Stimulated activated naive CD4-positive, alpha-beta T cell (primary cell): ENCODE measurements at places on chromosomes 3 and 15.

GRCh38 chr3:156449710-156450574 lies 105.0 kb downstream of the SSR3 start:
- DNase-seq: no peak

DNA sequence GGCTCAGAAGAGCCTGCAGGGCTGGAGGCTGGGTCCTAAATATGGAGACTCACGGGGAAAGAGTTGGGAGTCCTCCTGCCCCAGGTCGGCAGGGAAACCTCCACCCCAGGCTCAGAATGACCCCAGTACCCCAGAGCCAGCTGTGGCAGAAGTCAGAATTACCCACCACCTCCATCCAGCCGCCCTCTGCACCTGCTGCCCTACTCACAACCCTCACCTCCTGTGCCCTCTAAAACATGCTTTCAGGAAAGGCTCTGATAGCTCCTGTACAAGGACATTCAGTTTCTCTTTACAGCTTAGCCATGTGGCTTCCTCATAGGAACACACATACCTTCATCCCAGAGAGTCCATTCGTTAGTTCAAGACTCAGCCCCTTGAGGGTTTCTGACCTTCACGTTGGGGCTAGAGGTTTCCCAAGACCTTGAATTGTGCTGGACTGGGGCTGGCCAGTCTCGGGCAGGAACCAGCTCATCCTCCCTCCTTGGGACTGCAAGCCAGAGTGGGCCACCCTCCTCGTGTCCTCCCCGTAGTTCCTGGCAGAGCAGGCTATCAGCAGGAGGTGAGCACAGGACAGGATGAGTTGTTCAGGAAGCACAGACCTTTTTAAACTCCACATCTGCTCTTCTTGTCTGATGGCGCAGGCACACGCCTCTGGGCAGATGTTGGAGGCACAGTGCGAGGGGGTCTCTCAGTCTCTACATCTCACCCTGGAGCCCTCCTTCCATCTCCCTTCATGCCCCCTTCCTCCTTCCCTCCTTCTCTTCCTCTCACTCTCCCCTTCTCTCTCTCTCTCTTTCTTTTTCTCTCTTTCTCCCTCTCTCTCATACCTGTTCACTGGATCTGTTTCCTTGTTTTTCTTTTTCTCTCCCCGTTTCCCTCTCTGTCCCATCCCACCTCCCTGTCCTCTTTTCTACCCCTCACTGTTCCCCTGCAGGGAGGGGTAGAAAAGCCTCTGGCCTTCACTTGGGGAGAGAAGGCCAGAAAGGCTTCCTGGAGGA lies 55.9 kb upstream of the NR2C2 start:
- no peak for DNase-seq

- DNase-seq: no peak
Observed at GRCh38 chr3:99108508-99108907, 207.0 kb upstream of the DCBLD2 start.

DNA sequence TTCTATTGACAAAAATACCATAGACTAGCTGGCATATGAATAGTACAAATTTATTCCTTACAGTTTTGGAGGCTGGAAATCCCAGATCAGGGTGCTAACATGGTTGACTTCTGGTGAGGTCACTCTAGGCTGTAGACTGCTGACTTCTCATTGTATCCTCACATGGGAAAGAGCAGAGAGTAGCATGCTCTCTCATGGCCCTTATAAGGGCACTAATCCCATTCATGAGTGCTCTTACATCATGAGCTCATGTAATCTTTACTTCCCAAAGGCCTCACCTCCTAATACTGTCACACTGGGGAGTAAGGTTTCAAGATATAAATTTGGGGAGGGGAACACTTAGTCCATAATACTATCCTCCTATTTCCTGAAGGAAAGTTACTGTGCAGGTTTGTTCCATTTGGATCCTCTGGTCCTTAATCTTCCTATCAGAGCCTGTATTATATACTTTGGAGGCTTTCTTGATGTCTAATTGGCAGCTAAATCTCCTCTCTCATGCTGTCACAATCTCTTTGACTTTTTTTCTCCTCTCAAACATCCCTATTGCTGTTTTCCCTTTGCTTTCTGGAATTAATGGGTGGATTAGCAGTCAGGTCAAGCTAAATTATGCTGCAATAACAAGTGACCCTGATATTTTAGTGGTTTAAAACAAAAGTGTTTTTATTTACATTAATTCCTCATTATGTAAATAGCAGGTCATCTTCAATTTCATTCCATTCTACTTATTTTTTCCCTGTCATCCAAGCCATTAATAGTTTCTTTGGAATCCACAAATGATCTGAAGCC lies 23.1 kb upstream of the LEKR1 start:
- no peak for DNase-seq

- DNase-seq: no peak
Observed at GRCh38 chr3:127762077-127762786, 60.1 kb downstream of the MGLL start.

DNA sequence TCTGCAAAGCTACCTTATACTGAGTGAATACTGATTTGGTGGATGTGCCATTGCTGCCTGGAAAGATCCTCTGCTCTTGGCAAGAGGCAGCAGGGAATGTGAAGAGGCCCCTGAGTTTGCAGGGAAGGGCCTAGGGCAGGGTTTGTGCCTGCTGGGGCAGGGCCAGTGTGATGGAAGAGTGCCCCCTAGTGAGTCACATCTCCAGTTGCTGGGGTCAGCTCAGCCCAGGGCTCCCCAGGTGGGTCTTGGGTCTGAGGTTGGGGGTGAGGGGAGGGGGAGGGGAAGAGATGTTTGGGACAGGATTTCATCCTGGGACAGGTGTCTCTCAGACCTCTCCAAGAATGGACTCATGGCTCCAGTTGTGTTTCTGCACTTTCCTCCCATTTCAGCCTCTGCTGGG lies 4.1 kb upstream of the AMOTL2 start:
- peak; percentile 23 for DNase-seq

GRCh38 chr3:50274371-50275104 lies 4.3 kb upstream of the LSMEM2 start:
- peak; percentile 51 for DNase-seq

DNA sequence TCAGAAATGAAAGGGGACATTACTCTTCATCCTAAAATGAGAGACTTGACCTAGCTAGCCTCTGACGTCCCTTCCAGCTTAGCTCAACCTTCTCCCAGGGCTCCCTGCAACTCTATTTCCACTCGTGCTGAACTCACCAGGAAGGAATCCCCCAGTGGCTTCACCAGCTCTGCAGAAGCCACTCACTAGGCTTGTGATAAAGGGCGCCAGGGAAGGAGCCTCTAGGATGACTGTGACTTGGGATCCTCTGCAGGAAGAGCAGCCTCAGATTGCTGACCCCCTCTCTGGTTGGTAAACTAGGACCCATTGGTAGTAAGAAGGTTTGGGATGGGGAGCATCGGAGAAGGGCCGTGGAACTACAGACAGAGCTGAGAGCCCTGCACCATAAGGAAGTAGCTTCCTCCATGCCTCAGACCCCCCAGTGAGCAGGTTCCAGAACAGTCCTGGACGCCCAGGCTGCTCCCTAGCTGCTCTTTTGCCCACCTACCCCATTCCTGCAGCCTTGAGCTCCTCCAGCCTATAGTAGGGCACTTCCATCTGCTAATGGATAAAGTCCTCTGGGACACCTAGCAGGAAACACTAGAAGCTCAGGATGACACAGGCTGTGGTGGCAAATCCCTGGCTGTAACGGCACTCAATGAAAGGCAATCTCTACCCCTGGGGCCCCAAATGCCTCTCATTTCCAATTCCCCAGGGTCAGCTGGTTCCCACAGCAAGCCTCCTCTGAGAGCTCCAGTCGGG lies 26.0 kb downstream of the PLA2G4F start:
- DNase-seq: no peak

DNA sequence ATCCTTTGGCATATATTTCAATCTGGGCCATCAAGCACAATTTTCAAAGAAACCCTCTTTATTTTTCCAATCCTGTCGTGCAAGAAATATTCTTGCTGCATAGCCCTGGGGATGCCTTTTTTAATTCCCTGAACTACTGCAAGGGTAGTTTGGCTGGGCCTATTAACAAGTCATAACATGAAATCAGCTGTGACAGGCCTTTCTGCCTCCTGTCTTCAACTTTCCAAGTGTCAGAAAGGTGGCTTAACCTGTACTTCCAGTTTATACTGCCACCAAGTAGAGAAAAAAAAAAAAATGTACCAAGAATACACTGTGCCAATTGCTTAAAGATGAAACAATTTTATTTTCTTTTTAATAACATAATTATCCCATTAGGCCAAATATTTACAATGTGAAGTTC lies 32.4 kb upstream of the SPPL2A start:
- no peak for DNase-seq

- no peak for DNase-seq
Observed at GRCh38 chr3:187750006-187750512, 4.8 kb upstream of the BCL6 start.

DNA sequence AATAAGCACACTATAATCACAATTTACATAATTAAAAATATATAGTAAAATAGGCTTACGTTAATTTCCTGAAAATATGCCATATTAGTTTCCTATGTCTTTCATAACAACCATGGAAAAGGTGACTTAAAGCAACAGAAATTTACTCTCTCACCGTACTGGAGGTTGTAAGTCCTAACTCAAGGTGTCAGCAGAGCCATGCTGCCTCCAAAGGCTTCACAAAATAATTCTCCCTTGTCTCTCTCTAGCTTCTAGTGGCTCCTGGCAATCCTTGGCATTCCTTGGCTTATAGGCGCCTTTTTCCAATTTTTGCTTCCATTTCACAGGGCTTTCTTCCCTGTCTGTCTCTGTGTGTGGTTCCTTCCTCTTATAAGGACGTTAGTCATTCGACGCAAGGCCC lies 7.6 kb downstream of the SI start:
- DNase-seq: no peak

DNA sequence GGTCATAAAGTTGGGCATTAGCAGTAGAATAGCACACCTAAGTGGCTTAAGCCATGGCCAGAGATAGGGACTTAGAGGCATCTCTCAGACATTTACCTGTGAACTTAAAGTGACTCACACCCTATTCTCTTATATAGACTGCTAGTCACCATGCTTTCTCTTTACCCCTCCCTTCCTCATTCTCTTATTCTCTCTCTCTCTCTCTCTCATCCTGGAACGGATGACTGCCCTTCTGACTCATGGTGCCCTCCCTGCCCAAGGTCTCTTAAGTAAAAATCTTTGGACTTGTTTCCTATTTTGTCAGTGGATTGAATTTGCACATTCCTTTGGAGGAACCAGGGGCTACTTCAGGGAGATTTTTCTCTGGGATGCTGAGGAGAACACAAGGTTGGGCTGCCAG lies 58.8 kb downstream of the NPAP1 start:
- no peak for DNase-seq

GRCh38 chr3:116741467-116741866 lies 31.9 kb downstream of the TUSC7 start:
- DNase-seq: no peak

DNA sequence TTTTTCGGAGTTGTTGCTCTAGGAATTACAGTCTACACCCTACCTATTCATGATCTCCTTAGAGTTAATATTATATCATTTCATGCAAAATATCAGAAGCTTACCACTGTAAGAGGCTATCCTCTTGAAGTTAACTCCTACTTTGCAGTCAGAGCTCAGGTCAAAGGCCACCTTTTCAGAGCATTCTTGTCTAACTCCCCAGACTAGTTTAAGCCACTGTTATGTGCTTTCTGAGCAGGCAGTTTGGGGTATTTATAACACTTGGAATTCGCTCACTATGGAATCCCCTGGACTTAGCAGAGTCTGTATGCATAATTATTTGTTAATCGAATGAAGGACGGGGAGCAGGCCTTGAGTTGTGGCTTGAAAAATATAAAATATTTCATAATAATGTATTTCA lies 21.7 kb downstream of the MED12L start:
- DNase-seq: no peak

GRCh38 chr3:183435661-183436060 lies 7.2 kb upstream of the MCF2L2 start:
- DNase-seq: no peak

- DNase-seq: no peak
Observed at GRCh38 chr3:125594581-125595011, 701 bp downstream of the OSBPL11 start.

DNA sequence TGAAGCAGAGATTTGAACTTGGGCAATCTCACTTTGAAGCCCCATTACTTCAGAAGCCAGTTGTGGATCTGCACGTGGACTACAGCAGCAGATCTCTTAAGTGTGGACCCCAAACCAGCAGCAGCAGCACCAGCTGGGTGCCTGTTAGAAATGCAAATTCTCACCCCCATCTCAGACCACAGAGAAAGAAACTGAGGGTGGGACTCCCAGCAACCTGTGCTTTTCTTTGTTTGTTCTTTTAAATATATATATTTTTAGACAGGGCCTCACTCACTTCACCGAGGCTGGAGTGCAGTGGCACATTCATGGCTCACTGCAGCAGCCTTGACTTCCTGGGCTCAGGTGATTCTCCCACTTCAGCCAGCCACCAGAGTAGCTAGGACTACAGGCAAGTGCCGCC lies 53.2 kb downstream of the SLTM start:
- DNase-seq: no peak

GRCh38 chr15:22850055-22850454 lies 11.6 kb downstream of the NIPA2 start:
- no peak for DNase-seq

DNA sequence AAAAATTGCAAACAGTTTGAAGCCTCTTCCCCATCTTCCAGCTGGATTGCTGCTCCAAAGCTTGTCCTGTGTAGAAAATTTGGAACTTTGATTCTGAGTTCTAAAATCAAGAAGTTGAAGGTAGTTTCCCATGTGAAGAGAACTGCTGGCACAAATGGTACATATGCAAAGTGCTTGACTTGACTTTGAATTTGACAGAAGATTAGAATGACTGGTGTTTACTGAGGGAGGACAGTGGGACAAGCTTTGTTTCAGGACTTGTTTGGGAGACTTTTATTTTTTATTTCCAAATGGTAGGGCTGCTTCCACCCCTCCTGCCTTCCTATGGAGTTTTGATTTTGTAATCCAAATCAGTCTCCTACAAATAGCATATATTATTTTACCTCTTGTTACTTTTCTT lies 7.4 kb downstream of the ZFAND6 start:
- DNase-seq: no peak

DNA sequence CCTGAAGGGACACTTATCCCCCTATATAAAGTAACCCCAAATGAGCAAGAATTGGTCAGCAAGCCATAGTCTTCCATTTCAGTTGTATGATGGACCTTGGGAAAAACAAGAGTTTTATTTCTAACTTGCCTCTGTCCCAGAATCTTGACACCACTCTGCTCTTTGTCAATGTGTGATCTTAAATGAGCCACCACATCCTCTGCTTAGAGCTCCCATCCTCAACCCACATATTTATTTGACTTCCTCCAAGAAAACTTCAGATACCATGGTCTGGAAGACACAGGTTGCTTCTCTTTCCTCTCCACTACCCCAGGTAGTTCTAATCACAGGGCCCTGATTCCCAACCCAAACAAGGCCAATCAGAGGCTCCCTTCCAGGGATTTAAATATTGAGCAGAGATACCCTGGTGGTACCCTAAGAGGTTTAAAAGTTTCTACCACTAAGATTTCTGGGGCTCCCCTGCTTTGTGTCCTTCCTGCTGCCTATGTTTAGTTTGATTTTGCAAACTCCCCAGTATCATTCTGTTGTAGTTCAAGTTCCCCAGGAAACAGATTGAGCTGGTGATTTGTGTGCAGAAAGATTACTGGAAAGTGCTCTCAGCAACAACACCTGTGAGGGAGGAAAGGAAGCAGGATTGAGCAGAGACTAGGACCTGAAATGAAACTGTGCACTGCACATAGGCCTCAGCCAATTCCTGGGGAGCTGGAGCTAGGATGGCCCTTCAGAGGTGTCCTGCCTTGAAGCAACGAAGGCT lies 64.3 kb downstream of the MTHFS start:
- DNase-seq: no peak
